ENCODE measurements at places on chromosomes 4 and X.

GRCh38 chrX:7219153-7219705, 71.3 kb upstream of the PUDP start:
- DNase-seq, result no peak

DNA sequence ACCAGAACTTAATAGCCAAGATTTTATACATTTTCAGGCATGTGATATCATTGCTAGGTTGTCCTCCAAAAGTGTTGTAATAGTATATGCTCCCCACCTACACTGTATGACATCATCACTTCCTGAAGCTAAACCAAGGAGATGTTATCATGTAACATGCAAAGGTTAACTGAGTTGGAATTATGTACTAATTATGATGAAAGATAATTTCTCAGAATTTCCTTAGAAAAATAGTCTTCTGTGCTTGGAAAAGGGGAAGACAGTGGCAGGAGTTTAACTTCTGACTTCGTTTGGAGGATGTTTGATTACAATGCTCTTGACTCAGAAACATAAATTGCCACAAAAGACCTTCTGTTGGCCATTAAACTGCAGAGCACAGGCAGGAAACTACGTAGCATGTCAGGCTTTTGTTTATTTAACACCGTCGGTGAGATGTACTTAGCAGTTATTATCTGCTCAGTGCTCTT, 83.6 kb upstream of the GUCY1A1 start:
- DNase-seq, result peak; percentile 14

DNA sequence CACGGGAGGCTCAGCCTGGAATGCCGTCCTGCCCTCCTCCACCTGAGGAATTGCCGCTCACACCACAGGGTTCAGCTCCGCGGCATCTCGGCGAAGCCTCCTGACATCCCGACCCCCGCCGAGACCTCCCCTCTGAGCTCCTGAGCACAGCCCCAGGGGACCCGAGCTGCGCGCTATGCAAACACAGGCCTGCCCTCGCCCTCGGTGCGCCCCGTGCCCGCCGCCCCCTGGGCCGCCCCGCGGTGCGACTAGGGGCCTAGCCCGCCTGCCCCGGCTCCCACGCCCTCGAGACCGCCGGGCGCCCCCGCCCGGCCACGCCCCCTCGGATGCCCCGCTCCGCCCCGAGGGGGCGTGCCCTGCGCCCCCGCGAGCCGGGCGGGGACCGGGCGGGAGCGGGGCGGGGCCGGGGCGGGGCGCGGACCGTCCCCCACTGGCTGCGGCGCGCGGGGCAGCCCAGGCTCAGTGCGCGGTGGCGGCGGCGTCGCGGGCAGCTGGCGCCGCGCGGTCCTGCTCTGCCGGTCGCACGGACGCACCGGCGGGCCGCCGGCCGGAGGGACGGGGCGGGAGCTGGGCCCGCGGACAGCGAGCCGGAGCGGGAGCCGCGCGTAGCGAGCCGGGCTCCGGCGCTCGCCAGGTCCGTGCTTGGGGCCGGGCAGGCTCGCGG, at the start of gene FGFR3:
FGFR3 (plus strand) TSS at position 462 of the 664 bp plus-strand sequence. CDS start 642 bp downstream, outside the sequence.
- peak; percentile 95 for DNase-seq

DNA sequence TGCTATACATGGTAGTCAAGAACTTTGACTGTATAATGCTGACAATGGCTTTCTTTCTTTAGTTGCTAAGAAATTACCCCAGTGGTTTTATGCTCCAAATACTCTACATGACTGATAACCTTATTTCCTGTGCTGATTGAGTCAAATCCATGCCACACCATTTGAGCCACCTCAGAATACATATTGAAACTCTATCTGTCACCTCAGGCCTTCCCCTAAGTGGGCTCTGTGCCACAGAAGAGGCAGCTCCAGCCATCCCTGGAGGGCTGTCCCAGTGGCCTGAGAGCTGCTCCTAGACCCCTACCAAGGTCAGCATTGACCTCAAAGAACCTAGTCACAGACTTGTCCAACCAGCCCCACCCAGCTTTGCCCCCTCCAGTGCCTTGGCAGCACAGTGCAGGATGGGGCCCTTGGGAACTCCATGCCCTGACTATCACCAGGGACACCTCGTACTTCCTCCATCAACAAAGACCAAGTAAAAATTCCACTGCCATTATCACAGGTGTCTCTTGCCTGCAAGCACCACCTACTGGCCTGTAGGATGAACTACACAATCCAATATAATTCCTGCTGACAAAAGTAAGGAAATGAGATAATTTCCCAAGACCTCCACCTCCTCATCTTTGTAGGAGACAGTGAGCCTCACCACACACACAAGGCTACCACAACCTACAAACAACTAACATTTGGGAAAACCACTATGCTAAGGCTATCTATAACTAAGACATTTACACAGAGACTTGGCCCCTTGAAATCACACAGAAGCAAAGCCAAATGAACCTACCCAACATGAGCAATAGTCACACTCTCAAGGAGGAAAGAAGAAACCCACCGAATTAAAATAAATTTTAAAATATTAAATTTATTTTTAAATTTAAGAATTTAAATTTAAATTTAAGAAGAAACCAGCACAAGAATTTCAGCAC, 239.9 kb downstream of the NKX6-1 start:
- peak; percentile 21 for DNase-seq

- DNase-seq, result peak; percentile 69
Observed at GRCh38 chrX:40176351-40177116, 78.8 kb upstream of the BCOR start.

DNA sequence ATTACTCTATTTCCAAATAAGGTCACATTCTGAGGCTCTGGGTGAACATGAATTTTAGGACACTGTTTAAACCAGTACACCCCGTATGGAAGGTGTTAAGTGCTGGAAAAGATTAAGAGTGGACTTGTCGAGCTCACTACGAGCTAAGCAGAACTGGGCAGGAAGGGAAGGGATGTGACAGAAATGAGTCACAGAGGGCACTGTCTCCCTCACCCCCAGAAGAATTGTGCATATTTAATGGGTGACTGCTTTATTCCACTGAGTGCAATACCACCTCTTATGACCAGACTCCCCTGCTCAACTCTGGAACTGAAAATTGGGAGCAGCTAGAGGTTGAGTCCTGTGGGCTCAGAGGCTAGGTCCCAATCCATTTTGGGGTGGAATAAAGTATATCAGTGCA, 187.4 kb upstream of the RPS6KA3 start:
- DNase-seq, result peak; percentile 5

DNA sequence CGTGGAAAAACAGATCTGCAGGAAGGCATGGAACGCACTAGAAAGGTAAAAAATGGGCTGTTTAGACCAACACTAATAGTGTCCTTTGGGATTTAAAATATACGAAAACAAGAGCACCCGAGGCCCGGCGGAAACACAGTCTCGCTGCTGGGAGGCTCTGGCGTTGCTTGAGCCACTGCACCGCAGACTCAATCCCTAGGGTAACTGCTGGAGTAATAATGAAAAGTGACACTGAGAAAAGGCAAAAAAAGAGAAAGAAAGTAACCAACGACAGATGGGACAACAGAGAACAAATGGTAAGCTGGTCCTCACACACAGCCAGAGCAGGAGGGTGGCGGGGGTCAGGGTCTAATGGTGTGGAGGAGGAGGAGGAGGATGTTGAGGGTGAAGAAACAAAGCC, 15.4 kb downstream of the IRAK1 start:
- no peak for DNase-seq

DNA sequence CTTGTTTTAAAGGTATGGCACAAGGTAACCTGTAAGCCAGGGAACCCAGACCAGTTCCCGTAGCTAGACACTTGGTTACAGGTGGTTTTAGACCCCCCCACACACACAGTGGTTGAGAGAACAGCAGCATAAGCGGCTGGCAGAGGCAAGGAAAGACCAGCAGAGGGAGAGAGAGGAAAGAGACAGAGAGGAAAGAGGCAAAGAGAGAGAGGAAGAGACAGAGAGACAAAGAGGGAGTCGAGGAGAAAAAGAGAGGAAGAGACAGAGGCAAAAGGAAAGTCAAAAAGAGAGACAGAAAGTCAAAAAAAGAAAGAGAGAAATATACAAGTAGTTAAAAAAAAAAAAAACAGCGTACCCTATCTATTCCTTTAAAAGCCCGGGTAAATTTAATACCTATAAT, 19.5 kb upstream of the PCSK1N start:
- no peak for DNase-seq

DNA sequence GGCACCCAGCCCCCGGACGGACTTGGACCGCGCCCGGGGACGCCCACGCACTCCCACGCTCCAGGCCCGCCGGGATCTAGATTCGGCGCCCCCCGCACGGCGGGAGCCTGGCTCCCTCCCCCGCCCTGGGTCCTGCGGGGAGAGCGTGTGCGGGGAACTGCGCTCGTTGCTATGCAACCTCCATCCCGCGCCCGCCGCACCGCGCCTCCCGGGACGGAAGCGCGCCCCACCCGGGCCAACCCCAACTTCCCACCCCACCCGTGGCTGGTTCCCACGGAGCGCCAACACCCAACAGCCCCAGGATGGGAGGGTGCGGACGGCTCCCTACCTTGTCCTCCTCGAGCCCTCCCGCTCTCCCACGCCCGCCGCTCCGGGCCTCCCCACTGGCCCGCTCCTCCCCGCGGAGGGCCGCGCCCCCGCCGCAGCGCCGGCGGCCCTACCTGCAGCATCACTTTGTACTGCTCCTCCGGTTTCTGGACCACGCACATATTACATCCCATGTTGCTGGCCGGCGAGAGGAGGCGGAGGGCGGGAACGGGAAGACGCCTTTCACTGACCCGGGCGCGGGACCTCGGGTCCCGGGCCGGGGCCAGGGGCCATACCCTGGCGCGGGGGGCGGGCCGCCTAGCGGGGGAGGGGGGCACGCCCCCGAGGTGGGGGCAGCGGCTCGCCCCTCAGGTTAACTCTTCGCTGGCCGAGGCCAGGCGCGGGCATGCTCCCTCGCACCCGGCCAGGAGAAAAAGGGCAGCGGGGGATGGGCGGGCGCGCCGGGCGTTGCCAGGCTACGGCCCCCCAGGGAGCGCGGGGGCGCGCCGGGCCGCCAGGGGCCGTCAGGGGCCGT, at the start of gene PDZD4:
PDZD4 (minus strand) TSS at position 746 of the 841 bp plus-strand sequence; CDS start at position 500, 246 bp downstream.
- DNase-seq, result no peak

- DNase-seq, result no peak
Observed at GRCh38 chrX:65609237-65609636, 58.2 kb upstream of the MSN start.

- no peak for DNase-seq
Observed at GRCh38 chr4:158201876-158202275, 8.4 kb upstream of the TMEM144 start.

GRCh38 chr4:117783716-117784115, 250.6 kb upstream of the NDST3 start:
- DNase-seq, result no peak

GRCh38 chr4:76238701-76239100, 12.8 kb upstream of the FAM47E start:
- DNase-seq, result no peak

DNA sequence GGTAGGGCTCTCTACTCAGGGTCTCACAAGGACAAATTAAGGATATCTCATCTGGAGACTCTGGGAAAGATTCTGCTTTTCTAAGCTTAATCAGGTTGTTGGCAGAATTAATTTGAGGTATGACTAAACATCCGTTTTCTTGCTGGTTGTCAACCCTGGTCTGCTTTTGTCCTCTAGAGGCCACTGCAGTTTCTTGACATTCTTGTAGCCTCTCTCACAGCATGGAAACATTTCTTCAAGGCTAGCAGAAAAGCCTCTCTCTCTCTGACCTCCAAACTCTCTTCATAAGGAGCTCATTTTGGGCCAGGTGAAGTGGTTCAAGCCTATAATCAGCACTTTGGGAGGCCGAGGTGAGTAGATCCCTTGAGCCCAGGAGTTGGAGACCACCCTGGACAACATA, 749.5 kb upstream of the PCDH7 start:
- DNase-seq, result peak; percentile 7
